ENCODE measurements at places on chromosomes 3 and 15.

- DNase-seq: no peak
These were observed 62.8 kb upstream of the KY start for GRCh38 chr3:134713671-134714070.

DNA sequence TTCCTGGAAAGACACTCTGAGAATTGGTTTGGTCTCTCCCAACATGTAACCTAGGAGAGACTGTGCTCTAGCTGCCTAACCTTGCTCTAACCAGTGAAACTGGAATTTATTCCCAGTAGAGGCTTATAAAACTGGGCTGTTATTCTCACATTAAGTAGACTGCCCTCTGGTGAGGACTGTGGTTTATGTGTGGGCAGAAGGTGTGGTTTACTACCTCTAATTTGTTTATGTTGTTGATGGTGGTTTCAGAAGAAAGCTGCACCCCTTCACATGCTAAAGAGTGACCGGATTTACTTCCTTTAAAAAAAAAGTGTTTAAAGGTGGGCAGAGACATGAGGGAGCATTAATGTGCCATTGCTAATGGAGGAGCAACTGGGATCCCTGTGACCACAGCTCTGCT lies 273.2 kb downstream of the MECOM start:
- DNase-seq: no peak

- DNase-seq: no peak
These were observed 1.2 kb downstream of the PARL start for GRCh38 chr3:183883291-183884096.

- no peak for DNase-seq
These were observed 24.7 kb downstream of the LYSMD4 start for GRCh38 chr15:99708563-99708962.

- DNase-seq: no peak
These were observed 8.3 kb downstream of the LMCD1 start for GRCh38 chr3:8509961-8510360.

DNA sequence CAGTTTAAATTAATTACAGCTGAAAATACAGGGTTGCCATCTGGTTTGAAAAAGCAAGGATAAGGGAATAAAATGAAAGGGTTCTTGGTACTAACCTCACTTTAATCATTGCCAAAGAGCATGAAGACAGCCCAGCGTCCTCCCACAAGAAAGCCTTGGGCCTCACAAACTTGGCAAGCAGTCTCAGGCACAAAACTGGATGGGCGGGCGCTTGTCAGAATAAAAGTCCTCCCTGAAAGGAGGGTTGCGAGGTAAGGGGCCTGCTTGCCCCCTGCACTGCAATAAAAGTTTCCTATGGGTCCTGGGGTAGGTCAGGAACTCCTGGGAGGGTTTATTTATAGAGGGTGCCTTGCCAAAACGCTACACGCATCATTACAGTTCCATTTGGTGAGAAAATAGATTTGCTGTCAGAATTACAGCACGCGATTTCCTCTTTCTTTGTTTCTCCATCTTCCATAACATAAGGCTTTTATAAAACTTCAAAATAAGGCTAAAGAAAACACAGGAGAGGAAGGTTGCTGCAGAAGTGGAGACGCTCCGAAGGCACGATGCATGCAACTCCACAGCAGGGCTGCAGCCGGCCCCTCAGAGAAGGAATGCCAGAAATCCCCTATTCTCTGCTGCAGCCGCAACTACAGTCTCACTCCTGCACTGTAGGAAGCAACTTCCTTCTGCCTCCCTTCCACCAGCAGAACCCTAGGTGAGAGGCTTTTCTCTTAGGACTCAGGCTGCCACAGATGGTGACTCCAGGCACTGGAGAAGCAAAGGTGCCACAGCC lies 61.3 kb downstream of the VGLL4 start:
- DNase-seq: no peak

DNA sequence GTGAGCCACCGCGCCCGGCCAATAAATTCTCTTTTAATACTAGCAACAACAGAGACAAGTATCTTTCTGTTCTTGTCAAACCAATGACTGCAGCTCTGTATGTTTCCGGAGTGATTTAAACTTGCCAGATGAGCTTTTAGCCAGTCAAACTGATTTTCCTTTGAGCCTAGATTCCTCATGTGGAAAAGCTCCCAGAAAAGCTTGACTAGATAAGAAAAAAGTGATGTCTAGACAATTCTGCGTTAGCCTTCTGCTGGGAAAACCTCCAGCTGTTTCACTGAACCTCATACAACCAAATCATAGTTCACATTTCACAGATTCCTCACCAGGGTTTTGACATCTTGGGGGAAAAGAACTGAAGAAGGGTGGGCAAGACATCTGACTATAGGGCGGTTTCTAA lies 78.6 kb downstream of the MAGI1 start:
- no peak for DNase-seq

DNA sequence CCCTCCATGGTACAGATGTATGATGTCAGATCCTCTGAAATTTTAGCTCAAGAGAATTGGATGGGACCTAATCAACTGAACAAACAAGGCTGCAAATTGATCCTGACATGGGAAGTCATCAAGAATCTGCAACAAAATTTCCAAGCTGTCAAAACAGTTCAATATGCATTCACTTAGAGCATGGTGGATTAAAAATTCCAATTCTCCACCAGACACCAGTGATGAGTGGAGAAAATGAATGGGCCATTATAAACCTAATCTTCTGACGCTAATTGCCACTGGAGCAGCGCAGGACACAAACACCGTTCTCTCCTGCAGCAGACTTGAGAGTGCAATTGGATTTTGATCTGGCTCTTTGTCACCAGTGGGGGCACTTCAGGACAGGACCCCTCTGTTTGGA lies 94.2 kb downstream of the MINAR1 start:
- DNase-seq: no peak

DNA sequence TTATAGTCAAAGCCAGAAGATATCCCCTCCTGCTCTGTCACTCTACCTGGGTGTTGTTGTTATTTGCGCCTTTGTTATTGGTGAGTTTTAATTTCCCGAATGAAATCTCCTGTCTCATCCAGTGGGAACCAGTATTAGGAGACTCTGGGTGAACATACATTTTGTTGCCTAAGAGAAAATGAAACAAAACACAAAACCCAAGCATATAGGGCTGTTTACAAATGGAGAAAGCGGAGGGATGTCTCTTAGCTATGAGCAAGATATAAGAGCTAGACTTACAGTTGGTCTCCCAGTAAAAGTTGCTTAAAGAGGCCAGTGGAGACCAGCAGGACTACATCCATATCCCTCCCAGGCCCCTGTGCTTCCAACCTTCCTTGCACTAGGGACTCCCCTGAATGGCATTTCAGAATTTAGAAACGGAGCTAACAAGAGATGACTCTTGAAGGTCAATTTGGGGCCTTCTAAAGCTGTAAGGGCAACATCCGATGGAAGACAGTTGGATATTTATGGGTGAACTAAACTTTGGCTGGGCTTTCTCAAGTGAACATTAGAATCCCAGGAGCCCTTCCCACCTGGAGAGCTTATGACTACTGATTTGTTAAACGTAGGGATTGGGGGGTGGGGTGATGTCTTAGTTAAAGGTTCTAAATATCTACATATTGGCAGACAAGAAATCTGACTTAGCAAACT lies 2.7 kb downstream of the EOMES start:
- peak; percentile 16 for DNase-seq

GRCh38 chr3:73622091-73622805 lies 2.5 kb downstream of the PDZRN3 start:
- DNase-seq: no peak

- no peak for DNase-seq
These were observed 56.8 kb downstream of the SNRK start for GRCh38 chr3:43343185-43343584.

GRCh38 chr15:59473226-59473625 lies 35.2 kb downstream of the FAM81A start:
- DNase-seq: no peak

DNA sequence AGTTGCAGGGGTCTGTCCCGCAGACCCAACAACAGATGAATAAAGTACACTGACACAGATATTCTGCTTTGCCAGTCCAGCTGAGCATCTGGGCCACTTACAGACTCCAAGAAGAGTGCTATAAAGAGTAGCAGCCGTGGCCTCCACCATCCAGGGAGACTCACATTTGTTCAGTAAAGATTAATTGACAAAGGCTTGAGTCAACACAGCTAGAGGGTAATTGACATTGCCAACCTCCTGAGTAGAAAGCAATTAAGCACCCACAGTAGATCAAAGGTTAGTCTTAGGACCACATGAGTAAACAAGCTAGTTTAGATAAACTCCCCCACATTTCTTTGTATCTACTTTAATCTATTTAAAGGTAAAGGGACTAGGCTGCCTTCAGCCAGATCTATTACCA lies 16.3 kb upstream of the CRTC3 start:
- DNase-seq: no peak

DNA sequence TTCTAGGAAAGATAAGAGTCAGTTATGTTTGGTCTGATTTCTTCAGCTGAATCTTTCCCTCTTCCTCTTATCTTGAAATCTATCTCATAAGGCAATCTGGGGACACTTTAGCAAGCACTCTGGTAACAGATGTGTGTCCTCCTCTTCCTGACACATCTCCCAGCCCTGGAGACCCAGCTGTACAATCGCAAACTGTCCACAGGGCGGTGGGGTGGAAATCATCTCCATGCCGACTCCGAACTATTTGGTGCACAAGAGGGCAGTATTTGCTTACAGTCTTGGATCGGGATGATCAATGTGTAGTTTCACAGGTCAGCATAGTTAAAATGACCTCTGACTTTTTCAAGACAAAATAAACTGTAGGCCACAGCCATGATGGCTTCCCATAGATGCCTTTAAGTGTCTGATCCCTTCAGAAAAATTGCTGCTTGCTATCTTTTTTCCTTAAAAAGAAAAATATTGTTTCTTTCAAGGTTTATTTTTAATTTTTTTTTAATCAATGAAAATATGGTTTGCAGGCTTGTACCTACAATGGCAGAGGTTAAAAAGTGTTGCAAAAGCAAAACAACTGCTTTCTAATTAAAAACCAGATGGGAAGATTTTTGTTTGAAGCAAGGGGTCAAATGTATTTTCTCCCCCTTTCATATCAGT lies 17.7 kb downstream of the EEFSEC start:
- no peak for DNase-seq

GRCh38 chr3:141575879-141576743 lies 89.3 kb downstream of the RASA2 start:
- DNase-seq: peak; percentile 36

DNA sequence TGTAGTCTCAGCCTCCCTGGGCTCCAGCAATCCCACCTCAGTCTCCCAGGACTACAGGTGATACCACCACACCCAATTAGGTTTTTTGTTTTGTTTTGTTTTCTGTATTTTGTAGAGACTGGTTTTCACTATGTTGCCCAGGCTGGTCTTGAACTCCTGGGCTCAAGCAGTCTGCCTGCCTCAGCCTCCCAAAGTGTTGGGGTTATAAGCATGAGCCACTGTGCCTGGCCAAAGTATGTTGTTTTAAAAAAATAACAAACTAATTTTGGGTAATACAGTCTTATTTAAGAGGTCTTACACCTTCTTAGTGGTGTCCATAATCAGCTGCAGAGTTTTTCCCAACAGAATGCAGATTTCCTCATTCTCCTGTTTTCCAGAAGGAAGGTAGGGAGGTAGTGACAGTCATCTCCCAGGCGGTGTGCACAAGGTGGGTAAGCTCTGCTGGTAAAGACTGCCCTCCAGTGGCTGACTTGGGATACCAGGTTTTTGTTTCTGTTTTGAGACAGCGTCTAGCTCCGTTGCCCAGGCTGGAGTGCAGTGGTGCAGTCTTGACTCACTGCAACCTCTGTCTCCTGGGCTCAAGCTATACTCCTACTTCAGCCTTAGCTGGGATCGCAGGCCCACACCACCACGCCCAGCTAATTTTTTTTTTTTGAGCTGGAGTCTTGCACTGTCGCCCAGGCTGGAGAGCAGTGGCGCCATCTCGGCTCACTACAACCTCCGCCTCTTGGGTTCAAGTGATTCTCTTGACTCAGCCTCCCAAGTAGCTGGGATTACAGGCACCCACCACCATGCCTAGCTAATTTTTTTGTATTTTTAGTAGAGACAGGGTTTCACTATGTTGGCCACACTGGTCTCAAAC lies 58.4 kb downstream of the MAP6D1 start:
- DNase-seq: peak; percentile 67

DNA sequence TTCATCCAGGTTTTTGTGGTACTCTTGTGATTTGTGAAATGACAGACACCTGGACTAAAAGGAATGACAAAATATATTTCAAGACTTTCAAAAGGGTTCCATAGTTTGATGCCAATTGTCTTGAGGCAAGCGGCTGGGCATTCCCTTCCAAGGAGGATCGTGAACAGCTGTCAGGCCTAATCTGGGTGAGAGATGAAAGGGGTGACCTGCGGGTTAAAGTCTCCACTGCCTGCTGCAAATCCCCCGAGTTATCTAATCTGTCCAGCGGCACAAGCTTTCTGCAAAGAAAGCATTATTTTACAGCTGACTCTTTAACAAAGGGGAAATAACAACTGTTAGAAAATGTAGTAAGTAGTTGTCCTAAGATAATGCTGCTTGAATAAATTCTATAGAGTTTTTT lies 128.7 kb upstream of the MB21D2 start:
- no peak for DNase-seq

DNA sequence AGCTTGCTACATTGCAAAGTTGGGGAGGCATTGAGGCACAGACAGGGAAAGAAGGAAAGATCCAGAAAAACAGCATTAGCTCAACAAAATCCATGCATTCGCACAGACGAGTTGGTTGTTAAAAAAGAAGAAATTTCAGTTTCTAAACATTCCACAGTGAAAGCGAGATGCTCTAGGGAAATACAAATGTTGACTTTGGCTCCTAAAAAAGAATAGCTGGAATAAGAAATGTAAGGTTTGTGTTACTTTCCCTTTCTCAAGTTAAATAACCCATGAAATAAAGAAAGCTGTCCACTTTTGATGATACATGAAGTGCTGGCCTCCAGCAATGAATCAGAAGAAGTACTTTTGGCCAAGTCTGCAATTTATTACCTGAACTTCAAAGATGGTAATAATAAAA lies 465.1 kb downstream of the ERC2 start:
- DNase-seq: no peak

Measured in GM20000 (cell line).